Stimulated activated CD8-positive, alpha-beta memory T cell treated with anti-CD3 and anti-CD28 coated beads, Interleukin-2, amount 100 ng/mL, for 1 hour (primary cell): ENCODE measurements at places on chromosomes 6 and 20.

DNA sequence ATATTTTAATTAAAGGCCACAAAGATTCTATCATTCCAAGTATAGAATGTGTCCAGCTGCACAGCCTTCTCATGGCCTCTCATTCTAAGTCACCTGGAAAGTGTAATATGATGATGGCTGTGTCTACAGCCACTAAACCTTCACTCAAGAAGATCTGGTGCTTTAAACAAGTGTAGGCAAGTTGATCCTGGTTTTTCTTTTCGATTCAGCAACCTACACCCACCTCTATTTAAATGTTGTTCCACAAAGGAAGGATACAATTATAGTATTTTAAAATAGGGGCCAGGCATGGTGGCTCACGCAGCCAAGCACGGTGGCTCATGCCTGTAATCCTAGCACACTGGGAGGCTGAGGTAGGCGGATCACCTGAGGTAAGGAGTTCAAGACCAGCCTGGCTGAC is 25.5 kb upstream of the DST start:
- DNase-seq, result no peak

DNA sequence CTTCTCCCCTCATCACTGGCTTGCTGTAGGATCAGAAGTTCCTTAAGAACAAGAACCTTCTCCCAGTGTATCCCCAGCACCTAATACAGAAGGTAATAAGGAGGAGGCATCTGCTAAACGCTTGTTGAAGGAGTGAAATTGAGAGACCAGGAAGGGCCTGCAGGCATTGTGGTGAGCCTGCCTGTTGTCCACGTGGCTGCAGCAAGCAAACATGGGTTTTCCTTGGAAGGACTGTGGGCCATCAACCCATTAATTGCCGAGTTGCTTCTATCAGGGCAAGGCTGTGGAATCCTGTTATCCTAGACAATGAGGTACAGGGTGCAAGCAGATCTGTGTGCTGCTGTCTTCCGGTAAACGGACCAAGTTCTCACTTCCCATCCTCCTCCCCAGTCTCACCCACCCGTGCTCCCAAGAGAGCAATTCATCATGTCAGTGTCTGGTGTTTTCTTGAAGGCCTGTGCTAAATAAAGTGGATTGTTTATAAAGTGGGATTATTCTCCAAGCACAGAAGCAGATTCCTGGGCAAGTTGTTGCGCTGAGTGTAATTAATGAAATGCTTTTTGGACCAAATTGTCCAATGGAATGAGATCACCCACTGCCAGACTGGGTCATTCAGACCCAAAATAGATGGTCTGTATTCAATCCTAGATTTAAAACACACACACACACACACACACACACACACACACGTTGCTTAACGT is 164.6 kb upstream of the CDYL start:
- DNase-seq, result no peak

DNA sequence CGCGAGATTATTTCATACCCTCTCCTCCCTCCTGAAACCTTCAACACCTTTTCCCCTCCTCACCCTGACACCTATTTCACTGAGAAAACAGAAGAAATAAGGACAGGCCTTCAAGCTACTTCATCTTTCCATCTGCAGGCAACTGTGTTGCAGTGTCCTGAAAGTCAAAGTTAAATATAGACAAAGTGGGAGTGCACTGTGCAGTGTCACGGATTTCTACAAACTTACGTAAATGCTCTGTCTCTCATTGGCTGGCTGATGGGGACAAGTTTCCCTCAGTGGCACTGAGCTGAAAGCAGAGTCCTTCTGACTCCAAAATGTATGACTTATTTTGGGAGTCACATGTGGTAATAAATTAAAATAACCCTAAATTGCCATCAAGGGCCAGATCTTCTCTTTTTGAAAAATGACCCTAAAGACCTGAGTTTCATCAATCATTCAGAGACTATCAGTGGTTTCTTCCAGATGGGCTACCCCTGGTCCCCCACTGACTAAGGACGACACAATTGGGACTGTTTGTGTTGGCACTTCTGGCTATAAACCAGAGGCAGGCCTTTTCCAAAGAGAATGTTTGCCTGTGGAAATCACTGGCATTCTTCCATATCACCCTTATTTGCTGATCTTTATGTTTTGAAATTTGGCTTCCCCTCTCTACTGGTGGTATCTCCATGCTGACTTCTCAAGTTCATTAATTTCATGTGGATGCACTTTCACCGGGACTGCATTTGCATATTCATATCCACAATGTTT is 21.6 kb downstream of the ALDH8A1 start:
- DNase-seq, result no peak

DNA sequence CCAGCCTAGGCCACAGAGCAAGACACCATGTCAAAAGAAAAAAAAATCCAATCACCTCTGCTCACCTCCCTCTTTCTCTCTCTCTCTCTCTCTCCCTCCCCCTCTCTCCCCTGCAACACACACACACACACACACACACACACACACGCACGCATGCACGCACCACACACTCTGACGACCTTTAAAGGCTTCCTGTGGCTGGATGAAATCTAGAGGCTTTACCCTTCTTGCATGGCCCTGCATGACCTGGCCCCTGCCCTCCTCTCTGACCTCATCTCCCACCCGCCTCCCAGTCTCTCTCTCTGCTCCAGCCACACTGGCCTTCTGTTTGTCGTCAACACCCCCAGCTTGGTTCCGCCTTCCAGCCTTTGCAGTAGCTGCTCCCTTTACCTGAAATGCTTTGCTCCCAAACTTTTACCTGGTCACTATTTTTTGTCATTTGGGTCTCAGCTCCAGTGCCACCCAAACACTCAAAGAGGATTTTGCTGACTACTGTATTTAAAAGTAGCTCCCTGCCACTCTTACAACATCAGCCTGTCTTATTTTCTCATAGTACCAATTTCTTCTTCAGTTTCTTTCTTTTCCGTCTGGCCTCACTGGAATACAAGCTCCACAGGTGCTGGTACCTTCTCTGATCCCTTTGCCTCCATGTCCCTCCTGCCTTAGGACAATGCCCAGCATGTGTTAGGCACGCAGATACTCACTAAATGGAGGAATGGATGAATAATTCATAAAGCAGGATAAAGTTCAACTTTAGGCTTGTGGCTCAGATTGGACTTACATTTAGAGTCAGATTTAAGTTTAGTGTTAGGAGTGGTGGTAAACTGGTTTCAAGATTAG is 4.3 kb upstream of the LTA start:
- DNase-seq, result no peak

DNA sequence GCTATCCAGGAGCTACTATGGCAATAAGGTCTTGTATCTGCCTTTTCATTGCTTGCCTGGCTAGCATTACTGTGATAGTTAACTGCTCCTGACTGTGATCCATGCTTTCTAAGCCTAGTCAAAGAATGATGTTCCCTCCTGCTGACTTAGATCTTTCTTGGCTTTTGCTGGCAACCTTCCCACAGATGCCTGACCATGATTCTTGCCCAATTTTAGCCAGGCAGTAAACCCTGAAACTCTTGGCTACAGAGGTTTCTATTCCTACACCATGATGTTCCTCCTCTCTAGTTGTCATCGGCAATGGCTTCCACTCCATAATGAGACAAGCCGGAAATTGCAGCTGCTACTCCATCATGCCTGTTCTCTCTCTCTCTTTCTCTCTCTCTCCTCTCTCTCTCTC is 238.1 kb downstream of the HAO1 start:
- DNase-seq, result no peak

DNA sequence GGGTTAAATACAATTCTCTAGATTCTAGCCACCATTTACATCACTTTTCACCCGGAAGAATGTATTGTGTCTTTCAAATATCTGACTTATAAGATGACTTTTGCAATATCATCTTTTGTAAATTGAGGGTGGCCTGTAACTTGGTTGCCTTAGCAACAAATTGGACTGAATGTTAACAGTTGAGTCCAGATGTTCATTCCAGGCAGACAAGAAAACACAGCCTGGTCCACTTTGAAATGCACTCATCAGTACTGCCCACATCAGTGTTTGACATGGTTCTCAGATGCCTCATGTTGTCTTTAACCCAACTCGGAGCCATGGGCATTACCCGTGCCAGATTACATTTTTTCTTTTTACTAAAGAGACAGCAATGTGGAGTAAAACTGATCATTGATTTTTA is 781.6 kb upstream of the CHD6 start:
- no peak for DNase-seq

DNA sequence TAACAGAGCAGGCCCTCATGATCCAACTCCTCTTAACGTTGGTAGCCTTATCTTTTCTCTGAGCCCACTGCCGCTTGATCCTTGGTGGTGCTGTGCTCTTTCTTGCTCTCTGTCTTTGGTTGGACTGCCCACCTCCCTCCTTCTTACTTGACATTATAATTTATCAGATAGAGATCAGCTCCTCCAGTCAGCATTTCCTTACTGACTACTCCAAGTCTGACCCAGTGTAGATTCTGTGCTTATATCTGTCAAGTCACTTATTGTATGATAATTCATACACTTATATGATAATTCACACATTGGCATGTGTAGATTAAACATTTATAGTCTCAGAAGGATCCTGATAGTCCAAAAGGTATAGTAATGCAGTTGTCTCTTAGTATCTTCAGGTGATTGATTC is 18.1 kb downstream of the PTPRA start:
- no peak for DNase-seq

DNA sequence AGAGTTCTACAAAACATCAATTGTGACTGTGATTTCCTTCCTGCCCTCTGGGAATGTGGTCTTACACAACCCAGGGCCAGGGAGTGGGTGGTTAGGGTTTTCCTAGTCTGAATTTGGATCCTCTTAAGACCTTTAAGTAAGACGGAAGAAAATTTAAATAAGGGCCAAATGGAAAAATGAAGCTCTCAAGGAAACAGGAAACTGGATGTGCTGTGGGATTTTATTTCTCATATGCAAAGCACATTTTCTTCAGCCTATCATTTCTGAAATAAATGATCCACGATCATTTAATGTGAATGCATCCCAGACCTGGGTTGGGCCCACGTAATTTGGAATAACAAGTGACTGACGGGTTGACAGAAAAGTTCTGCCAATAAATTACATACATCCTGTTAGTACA is 243.6 kb downstream of the CLIC5 start:
- no peak for DNase-seq

DNA sequence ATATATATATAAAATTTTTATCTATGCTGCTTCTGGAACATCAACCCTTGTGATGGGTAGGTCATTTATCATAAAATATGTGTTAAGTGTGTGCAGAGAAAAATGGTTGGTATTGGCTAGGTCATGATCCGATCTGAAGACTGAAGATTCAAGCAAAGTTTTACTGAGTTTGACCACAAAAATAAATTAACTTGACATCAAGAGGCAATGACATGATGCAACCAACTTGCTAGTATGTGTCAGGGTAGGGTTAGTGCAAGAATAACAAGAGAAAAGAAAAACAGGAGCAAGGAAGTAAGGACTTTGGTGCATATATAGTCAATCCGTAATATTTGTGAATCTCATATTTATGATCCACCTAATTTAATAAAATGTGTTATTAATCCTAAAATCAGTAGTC is 1202.0 kb upstream of the ADGRB3 start:
- no peak for DNase-seq

DNA sequence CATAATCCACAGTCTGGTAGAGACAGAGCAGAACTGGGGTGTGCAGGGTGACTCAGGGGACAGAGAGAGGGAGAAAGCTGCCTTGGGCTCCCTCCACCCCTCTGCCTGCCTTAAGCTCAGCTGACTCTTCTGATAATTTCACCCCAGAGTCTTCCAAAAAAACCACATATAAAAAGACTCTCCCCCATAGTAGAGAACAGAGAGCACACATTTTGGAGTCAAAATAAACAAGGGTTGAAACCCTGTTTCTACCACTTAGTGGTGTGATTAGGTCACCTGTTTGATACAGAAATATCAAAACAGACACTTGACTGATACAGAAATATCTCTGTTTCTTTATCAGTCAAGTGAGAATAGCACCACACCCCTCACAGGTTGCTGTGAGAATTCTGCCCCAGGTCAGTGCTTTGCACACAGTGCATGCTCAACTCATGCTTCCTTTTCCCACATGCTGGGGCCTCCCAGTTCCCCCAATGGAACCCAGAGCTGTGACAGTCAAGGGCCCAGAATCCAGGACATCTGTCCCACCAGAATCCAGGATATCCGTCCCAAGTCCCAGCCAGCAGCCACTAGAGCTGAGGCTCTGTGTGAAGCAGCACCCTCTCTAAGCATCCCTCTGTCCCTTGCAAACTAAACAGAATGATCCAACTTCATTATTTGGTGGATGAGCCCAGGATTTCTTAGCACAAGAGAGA is 1.2 kb downstream of the TREML2 start:
- DNase-seq, result no peak

DNA sequence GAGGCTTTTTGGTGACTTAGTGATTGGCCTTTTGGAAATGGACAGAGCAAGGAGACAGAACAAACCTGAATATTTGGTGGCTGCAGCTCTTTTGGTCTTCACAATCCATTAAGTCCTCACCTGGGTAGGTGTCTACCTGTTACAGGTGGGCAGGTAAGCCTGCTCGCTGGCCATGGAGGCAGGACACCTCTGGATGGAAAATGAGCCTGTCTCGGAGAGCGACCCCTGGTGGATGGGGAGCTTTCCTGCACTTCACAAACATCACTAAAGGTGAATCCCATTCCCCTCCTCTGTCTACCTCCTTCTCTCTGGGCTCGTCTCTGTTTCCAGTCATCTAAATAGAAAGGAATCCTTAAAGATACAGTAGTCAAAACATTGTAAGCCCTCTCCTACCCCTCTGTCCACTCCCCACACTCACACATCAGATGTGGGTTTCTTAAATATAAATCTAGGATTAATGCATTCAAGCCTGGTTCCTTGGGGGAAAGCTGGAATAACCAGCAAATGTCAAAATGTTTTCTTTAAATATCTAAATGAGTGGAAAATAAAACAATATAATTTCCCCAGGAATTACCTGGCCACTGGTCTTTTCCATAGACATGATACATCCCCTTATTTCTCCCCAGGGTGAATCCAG is 304.9 kb downstream of the CDH26 start:
- DNase-seq, result peak; percentile 17

GRCh38 chr6:14975471-14975817 is 270.4 kb upstream of the JARID2 start:
- no peak for DNase-seq

GRCh38 chr20:58127701-58128111 is 100.7 kb downstream of the ANKRD60 start:
- no peak for DNase-seq

DNA sequence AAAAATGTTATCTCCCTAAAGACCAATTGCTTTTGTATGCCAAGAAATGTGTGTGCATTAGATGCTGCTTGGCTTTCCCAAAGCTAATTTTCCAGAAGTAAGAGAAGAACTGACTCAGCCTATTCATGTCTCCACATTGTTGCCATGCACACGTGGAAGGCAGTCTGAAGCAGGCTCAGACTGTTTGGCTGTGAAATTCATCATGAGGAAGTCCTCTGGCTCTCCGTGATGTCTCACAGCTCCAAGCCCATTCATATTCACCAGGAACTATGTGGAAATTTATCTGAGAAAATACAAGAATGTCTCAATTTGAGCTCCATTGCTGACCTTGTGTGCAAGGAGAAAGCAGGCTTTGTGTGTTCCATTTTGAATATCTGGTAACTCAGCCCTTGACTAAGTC is 1022.2 kb upstream of the GJE1 start:
- DNase-seq, result no peak

GRCh38 chr6:163531122-163531521 is 116.6 kb downstream of the QKI start:
- no peak for DNase-seq

- no peak for DNase-seq
Measured at GRCh38 chr6:7222197-7222596, 90.8 kb downstream of the SSR1 start.

- no peak for DNase-seq
Measured at GRCh38 chr6:111865049-111865585, 8.1 kb downstream of the FYN start.

GRCh38 chr6:78515271-78515670 is 352.1 kb upstream of the IRAK1BP1 start:
- DNase-seq, result no peak

- DNase-seq, result no peak
Measured at GRCh38 chr6:78808356-78808891, 58.9 kb upstream of the IRAK1BP1 start.
